ENCODE measurements at places on chromosomes 3 and 15. TPM values are rescaled to one million over a fixed set of nuclear protein-coding genes. Genes with fewer than 3 reads are reported as not detected.
A peak's percentile ranks its signal among the peaks of the same experiment; 100 is the strongest.

DNA sequence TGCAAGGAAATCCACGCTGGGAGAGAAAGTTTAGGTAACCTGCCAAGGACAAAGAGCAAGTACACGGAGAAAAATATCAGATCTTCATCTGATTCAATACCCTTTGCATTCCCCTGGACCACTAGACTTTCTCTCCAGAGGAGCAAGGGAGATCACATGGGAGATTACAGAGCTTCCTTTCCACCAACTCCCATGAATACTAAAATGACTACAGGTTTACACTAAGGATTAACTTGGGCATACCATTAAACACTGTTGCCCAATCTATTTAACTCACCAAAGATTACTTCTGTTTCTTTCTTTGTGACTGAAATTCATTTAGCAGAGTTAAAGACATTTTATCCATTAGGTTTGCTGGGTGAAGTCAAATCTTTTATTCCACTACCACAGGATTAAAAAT lies 71.2 kb downstream of the RYK start:
- DNase-seq = no peak

DNA sequence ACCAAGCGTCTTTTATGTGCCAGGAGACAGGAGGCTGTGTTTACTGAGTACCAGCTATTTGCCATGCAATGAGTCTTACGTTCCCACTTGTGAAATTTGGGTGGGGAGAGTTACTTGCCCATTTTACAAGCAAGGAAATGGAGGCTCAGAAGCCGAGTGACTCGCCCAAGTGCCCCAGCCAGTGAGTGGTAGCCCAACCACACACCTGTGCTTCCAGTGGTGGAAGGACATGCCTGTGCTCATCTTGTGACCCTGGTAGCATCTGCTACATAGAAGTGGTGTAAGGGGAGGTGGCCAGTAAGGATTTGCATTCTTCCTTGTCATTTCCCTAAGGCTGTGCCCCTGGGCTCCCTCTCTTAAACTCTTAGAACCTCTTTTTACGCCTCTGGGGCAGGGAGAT lies 49.3 kb downstream of the FBLN2 start:
- peak; percentile 30 for DNase-seq

DNA sequence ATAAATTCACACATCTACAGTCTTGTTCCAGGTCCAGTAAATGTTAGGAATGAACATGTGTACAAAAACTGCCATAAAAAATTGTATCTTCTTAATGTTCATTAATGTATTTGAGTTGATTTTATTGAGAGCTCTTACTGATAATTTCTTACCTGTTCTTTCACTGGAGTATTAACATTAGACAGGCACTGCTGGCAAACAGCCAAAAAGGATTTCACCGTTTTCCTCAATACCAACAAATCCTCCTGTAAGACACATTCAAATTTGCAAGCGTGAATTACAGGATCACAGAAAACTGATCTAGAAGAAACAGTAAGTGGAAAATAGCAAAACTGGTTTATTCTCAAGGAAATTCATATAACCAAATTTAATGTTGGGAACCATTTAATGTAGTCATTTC lies 127.4 kb downstream of the PCCB start:
- DNase-seq = no peak

SLC28A1 gene
- total RNA-seq = not detected

DNA sequence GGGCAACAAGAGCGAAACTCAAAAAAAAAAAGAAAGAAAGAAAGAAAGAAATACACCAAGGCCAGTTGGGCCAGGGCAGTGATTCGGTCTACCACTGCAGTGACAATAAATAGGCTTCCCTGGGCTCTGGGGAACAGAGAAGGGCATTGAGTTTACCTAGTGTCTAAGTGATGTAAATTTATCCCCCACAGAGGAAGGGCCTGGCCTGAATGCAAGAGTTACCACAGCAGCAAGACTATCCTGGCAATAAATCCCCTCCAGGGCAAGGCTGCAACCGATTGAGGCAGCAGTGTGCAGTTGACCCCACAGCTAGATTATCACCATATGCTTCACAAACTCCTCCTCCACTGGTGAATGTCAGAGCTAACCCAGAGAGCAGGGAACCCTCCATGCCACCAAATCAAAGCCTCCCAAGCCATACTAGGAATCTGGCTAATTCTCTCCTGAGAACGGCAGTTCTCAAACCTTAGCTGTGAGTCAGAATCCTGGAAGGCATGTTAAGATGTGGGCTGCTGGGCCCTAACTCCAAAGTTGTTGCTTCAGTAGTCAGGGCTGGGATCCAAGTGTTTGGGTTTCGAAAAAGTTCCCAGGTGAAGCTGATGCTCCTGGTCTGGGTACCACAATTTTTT lies 64.3 kb upstream of the GATM start:
- peak; percentile 3 for DNase-seq

GRCh38 chr3:118991775-118992174 lies 42.9 kb downstream of the IGSF11 start:
- DNase-seq = no peak

GRCh38 chr3:154421083-154421482 lies 8.9 kb downstream of the GPR149 start:
- DNase-seq = no peak

DNA sequence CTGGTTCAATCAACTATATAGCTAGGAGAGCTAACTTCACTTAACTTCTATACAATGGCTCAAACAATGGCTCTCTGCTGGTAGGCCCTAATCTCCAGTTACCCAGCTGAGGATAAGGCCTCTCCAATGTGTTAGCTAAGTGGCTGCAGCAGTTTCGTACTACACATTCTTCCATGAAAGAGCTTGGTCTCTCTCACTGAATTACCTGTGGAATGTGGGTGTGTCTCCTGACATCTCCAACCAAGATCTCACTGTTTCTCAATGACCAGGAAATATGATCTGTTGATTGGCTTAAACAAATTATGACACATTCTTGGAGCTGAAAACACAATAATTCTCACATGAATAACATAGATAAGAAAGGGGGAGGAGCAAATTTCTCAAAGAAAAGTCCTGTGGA lies 169.8 kb upstream of the ROBO1 start:
- no peak for DNase-seq

GRCh38 chr3:25493246-25493645 lies 65.2 kb downstream of the RARB start:
- DNase-seq = no peak

DNA sequence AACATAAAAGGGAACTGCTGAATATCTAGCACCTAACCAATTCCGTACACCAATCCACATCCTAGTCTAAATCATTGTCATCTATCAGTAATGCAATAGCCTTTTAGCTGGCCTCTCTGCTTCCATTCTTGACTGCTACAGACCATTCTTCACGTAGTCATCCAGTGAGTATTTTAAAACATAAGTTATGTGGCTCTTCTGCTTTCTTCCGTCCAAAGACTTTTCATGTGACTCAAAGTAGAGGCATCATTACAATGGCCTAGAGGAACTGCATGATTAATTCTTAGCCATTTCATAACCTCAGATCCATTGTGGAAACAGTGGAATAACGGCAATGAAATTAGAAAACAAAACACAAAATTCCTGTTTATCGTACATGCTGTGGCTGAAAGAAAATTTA lies 88.9 kb upstream of the CBLB start:
- no peak for DNase-seq

GRCh38 chr3:47664519-47664918 lies 85.9 kb upstream of the CSPG5 start:
- DNase-seq = no peak

GRCh38 chr3:16229681-16230080 lies 35.1 kb downstream of the DPH3 start:
- DNase-seq = no peak

- DNase-seq = no peak
These were observed 300.1 kb downstream of the ROBO1 start for GRCh38 chr3:79467721-79468120.

GRCh38 chr15:71444866-71445590 lies 329.8 kb downstream of the THSD4 start:
- no peak for DNase-seq

GRCh38 chr15:75090388-75090734 lies 67.0 kb downstream of the PPCDC start:
- no peak for DNase-seq

- no peak for DNase-seq
These were observed 24.1 kb downstream of the SLC24A5 start for GRCh38 chr15:48144889-48145288.

GRCh38 chr3:60033901-60034453 lies 984.2 kb upstream of the CFAP20DC start:
- no peak for DNase-seq

ANKRD28 gene
- total RNA-seq = 36.0 TPM

FOXL2NB gene
- not detected for total RNA-seq

IGF2BP2 gene
- total RNA-seq = 12.8 TPM

DNA sequence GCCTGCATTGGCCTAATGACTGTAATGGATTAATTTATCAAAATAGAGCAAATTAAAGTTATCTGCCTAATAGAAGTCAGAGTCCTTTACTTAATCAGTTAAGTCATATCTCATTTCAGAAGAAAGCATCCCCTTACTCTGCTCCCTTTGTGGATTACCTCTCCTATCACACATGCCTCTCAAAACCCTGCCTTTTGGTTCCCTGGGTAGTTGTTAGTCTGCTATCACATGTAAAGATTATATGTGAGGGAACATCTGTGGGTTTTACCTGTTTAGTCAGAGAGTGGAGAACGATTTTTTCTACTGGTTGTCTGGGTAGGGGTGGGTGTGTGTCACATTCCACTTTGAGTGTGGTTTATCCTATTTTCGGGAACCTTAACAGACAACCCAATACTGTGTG lies 16.4 kb downstream of the UBE2E2 start:
- no peak for DNase-seq

- DNase-seq = peak; percentile 83
These were observed 589 bp downstream of the KLF15 start for GRCh38 chr3:126356373-126357264.

ABHD17C gene
- total RNA-seq = 17.0 TPM

Measured in spleen (tissue), 13 donors.